Osteoblast (primary cell): ENCODE measurements at places on chromosomes 5 and 9. TPM values are rescaled to one million over a fixed set of nuclear protein-coding genes. Genes with fewer than 3 reads are reported as not detected.

Gene PRRC1
- 86.0 and 91.6 TPM in 2 replicates for total RNA-seq

DNA sequence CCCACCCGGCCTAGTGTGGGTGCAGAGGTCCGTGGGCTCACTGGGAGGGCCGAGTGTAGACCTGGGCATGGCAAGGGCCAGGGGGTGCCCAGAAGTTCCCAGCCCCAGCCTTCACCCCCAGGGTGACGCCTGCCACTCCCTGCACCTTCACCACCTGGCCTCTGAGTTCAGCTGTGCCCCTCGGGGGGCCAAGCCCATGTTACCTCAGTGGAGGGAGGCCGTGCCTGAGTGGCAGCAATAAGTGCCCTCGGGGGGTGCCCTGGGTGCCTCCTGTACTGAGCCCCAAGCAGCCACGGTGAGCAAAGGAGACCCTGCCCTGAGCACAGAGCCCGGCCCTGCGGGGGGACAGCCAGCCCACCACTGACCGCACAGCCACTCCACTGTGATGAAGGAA lies 10.3 kb upstream of the FCN2 start:
- peaks cover 7% of the 10 kb centered on the region for H3K27me3 ChIP-seq
- no peak for DNase-seq
- no peaks in the 10 kb centered on the region for H3K36me3 ChIP-seq

- H3K4me1 ChIP-seq, result no peaks in the 10 kb centered on the region
- H3K36me3 ChIP-seq, result no peaks in the 10 kb centered on the region
- H3K4me3 ChIP-seq, result no peak overlapping the region
- no peaks in the 10 kb centered on the region for H3K27me3 ChIP-seq
These were observed 237.6 kb upstream of the IRX4 start for GRCh38 chr5:2120361-2120760.

Gene FRRS1L
- total RNA-seq, result 0.29 and 0.36 TPM in 2 replicates

DNA sequence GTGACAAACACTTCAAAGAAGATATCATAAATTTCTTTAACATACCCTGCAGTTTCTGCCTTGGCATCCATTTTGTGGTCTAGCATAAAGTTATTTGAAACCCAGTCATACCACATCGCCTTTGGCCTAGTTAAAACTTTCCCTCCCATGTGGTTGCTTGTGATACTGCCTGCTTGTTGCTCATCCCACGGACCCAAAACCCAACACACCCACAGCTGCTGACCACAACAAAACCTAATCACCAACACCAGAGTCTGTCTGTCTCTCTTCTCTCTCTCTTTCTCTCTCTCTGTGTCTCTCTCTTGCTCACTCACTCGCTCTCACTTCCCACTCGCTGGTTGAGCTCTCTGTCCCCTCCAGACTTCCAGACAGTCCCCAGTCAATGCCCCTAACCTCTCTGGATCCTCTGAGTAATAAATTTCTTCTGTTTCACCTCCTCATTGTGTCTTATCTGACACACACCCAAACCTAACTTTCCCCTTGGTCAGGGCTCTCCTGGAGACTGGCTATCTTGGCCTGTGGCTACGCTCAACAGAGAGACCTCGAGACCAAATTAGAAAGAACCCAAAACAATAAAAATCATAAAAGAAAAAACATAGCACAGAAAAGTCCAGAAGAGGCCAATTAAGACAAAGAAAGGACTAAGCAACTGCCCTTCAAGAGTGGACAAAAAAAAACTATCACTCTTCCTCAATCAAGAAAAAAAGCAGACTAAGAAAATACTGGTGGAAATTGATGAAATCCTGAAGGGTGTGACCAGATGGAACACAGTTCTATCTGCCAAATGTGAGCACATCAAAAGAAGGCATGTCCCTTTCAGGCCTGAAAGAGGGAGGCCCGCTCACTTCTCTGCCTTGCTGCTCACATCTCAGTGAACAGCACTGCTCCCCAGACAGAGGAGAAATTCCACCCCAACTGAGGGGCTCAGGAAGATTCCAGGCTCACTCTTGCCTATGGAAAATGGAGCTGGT lies 41.5 kb downstream of the TTLL11 start:
- DNase-seq, result peak; percentile 77
- H3K4me1 ChIP-seq, result peaks cover 21% of the 10 kb centered on the region
- no peaks in the 10 kb centered on the region for H3K36me3 ChIP-seq
- peak overlapping the region; percentile 51 for H3K27ac ChIP-seq
- H3K4me3 ChIP-seq, result no peak overlapping the region
- H3K27me3 ChIP-seq, result no peaks in the 10 kb centered on the region
